ENCODE measurements at places on chromosomes 3 and 15. TPM values are rescaled to one million over a fixed set of nuclear protein-coding genes. Genes with fewer than 3 reads are reported as not detected.

- no peak for DNase-seq
These were observed 5.4 kb downstream of the ACAD11 start for GRCh38 chr3:132654190-132654589.

DNA sequence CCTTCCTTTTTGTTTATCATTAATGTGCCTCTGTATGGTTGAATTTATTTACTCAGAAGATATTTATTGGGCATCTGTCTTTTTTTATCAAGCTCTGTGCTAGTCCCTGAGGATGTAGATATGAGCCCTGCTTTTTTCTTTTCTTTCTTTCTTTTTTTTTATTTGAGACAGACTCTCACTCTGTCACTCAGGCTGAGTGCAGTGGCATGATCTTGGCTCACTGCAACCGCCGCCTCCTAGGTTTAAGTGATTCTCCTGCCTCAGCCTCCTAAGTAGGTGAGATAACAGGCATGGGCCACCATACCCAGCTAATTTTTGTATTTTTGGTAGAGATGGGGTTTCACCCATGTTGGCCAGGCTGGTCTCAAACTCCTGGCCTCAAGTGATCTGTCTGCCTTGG is 58.5 kb downstream of the MBNL1 start:
- no peak for DNase-seq

The LRRC57 gene
- 20.0 TPM for total RNA-seq

GRCh38 chr15:91471468-91471867 is 371.4 kb downstream of the SV2B start:
- DNase-seq: no peak

- no peak for DNase-seq
These were observed 93.2 kb upstream of the IQSEC1 start for GRCh38 chr3:13166243-13167063.

DNA sequence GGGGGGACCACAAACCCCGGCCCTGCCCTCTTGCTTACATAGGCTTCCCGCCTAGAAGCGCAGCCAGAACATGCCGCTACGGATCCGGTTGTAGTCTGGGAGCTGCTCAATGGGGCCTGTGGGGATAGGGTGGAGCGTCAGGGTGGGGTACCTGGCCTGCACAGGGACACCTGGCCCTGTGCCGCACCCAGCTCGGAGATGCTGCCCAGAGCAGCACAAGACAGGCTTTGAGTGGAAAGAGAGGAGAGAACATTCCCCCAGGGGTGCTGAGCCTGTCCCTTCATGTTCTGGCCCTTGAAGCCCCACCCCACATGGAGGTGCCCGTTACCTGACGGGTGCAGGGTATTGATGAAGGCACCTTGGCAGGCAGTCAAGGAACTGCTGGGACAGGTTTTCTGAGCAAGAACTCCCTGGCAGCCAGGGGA is 4.0 kb upstream of the COL7A1 start:
- DNase-seq: peak; percentile 99

DNA sequence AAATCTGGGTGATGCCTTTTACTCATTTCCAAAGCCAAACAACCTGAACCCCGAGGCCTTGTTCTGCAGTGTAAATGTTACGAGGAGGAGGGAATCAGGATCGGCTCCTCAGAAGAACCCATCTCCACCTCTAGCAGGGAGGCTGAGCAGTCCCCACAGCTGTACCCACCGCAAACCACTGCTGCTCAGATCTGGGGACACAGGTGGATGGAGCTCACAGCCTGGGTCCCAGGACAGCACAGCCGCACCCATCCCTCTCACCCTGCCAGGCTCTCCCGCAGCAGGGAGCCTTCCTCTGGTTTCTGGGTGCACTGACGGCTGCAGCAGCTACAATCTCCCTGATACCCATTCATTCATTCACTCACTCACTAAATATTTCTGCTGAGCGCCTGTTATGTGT is 44.0 kb upstream of the CGNL1 start:
- no peak for DNase-seq

- DNase-seq: peak; percentile 74
These were observed 116.9 kb upstream of the LRRFIP2 start for GRCh38 chr3:37291275-37291700.

DNA sequence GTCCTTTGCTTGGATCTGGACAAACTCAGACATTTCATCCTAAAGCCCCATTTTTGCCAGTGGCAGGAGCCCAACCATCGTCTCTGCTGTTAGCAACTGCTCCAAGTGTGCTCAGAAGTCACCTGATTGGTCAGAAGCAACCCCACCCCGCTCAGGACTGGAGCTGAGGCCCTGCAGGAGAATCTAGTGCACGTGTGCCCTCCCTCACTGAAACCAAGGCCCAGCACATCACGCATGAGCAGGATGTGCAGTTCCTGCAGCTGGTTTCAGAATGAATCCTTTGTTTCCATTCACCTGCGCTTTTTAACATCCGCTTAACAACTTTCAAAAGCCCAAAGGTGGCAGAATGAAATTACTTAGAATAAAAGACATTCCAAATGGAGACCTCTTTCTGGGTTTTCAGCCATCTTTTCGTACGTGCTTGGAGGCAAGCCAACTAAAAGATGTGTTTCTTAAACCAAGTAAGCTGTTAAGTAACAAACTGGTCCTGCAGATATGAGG is 81.2 kb downstream of the SRGAP3 start:
- DNase-seq: peak; percentile 26

DNA sequence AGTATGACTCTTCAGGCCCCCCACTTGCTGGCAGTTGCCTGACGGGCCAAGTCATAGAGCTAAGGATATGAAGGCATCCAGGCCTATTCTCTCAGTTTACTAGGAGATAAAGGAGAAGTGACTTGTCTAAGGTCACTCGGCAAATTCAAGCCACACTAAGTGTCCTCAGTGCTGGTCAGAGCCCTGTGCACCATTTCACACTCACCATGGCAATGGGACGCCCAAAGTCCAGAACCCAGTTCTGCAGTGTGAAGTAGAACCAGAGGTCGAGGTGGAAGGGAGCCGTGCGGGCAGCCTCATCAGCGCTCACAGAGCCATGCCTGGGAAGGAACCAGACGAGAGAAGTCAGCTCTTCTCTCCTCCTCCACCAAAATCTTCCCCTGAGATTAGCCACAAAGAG is 11.2 kb downstream of the CLN6 start:
- DNase-seq: no peak

The GOLGA6B gene
- total RNA-seq: not detected

GRCh38 chr3:48686538-48687219 is 964 bp upstream of the NCKIPSD start:
- DNase-seq: no peak

The NRROS gene
- 0.03 TPM for total RNA-seq

The PCOLCE2 gene
- total RNA-seq: 3.7 TPM

GRCh38 chr3:149969940-149970715 is 567 bp downstream of the PFN2 start:
- no peak for DNase-seq

The FANCD2 gene
- total RNA-seq: 31.8 TPM

DNA sequence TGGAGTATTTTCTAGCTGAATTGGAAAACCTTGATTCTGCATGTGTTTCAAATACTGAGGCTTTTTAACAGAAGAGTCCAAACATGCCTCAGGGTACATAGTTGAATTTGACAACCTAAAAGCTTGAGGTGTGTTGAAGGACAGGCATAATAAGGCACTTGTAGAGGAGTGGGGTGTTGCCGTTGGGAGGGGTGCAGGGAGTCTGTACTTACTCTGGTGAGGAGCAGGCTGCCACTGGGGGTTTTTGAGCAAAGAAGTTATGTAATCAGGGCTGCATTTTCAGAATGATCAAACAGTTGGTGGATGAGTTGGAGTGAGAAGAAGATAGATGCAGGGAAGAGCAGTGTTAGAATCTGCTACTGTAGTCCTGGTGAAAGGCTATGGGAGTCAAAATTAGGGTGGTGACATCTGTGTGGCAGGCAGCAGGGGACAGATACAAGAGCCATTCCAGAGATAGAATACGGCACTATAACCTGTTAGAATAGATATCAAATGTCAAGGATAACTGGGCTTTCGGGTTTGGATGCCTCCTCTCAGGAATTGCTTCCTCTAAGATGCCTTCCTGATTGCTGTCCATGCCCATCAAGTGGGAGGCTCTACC is 161.6 kb downstream of the GHSR start:
- DNase-seq: no peak

- DNase-seq: no peak
These were observed 2.6 kb downstream of the CCDC9B start for GRCh38 chr15:40338041-40338657.

The SLCO2A1 gene
- 0.11 TPM for total RNA-seq

DNA sequence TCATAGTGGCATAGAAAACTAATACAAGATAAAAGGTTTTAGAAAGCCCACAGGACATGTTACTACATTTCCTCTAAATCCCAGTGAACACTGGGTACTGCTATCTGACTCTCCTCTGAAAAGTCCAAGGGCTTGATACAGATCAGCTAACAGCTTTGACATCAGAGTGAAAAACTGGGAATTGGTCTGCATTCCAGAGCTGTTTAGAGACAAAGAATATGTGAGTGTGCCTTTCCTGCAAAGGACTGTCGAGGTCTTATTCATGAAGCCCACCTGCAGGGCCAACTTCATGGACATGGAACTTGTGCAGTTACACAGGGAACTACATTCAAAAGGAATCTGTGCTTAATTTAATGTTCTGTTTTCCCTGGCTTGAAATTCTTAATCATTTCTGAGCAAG is 5.2 kb upstream of the TMCO5A start:
- DNase-seq: peak; percentile 15

DNA sequence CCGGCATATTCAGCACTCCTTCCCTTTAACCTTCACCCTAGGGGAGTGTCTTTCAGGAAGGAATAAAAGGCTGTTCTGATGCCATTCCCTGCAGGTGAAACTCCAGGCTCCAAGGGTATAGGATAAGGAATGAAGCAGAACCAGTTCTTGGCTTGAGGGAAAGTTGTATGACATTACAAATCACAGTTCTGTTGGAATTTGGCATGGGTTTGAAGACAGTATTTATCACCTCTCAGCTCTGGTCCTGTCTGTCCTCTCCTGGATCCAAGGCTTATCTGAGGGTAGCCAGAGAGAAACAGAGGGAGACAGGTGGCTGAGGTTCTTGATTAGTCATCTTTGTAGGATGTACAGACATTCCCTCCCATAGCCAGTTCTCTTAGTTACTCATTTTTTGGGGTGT is 37.1 kb downstream of the RAB11A start:
- peak; percentile 28 for DNase-seq

DNA sequence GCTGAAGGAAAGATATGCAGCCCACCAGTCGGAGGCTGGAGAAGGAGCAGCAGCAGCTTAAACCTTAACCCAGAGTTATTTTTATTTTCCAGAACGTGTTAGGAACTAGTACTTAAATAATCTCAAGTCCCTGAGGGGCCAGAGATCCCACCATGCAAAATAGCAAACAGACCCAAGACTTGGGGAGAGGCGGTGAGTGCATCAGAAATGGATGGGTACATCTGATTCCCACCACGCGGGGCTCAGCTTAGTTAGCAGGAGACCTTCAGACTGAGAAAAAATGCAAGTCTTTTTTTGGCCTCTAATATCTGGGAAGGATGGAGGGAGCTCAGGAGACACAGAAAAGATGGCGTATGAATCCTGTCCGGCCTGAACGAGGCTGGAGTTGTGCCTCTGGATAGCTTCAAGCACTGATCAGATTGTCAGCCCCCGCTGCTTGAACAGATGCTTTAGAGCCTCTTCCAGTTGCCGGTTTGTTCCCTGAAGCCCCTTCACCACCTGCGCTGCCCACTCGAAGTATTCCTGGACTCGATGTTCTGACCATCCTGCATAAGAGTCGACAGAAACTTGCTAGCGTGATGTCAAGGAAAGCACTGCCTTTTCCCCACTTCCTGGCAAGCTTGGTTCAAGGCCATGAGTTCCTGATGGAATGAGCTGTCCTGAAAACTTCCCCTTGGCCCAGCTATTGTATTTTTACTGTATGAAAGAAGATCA is 1.3 kb downstream of the HDDC3 start:
- no peak for DNase-seq

DNA sequence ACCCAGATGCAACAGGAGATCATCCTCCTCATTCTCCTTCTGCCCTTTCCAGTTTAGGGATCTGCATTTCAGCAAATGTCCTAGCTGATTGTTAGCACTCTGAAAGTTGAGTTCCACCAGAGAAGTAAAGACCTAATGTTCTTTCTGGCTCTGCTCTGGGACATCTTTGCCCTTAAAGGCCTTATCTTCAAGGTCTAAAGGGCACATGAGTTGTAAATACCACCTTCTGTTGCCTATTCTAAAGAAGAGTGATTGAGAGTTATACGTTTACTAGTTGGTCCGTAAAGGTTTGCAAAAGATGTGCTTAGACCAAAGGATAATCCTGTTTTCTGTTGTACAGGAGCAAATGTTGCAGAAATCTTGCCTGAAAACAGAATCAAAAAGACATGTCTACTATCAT is 151.6 kb downstream of the ADAMTS9 start:
- no peak for DNase-seq

- peak; percentile 52 for DNase-seq
These were observed 8.2 kb downstream of the TMOD2 start for GRCh38 chr15:51759557-51760070.

DNA sequence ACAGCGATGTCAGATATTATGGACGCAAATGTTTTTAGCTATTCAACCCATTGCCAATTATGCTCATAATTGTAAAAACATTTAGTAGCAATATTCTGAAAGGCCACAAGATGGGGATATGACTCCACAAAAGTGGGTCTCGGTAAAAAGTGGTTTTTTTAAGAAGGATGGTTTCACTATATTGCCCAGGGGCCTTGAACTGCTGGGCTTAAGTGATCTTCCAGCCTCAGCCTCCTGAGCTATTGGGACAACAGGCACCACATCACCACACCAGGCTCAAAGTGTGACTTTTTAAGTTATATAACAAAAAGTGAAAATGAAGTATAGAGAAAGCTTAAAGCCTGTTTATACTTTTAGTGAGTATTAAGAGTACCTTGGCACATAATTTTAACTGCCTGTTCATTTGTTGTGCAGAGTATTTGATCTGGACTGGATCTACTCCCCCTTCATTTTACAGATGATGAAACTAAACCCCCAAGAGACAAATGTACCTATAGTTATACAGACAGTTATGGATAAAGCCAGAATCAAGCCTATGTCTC is 9.4 kb downstream of the NAA50 start:
- DNase-seq: peak; percentile 35

- no peak for DNase-seq
These were observed 85.2 kb upstream of the PRR23C start for GRCh38 chr3:139129892-139130291.

- no peak for DNase-seq
These were observed 289.1 kb downstream of the GAP43 start for GRCh38 chr3:115912372-115912771.

The USP4 gene
- total RNA-seq: 32.0 TPM

The DUOXA1 gene
- 7.0 TPM for total RNA-seq

- no peak for DNase-seq
These were observed 270.2 kb downstream of the ROBO1 start for GRCh38 chr3:79497447-79498111.

The TEX9 gene
- total RNA-seq: 4.9 TPM

DNA sequence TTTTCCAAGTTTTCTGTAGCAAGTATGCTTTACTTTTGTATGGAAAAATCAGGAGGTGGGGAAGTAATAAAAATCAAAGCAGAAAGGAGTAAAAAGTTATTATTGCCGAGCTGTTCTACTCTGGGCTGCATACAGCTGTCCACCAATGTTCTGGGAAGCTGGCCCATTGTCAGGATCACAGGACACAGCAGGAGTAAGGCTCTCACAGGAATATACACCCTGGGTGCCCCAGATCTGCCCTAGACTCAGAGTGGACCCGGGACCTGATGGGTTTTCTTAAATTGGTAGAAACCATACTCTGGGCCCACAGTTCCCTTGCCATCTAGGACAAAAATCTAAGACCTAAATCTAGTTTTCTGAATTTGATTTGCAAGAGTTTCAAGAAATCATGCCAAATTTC is 60.4 kb downstream of the TNIK start:
- no peak for DNase-seq

All from foreskin keratinocyte (primary cell).